Cardiac fibroblast (primary cell): ENCODE measurements at places on chromosomes 11 and 22.
A peak's percentile ranks its signal among the peaks of the same experiment; 100 is the strongest.

DNA sequence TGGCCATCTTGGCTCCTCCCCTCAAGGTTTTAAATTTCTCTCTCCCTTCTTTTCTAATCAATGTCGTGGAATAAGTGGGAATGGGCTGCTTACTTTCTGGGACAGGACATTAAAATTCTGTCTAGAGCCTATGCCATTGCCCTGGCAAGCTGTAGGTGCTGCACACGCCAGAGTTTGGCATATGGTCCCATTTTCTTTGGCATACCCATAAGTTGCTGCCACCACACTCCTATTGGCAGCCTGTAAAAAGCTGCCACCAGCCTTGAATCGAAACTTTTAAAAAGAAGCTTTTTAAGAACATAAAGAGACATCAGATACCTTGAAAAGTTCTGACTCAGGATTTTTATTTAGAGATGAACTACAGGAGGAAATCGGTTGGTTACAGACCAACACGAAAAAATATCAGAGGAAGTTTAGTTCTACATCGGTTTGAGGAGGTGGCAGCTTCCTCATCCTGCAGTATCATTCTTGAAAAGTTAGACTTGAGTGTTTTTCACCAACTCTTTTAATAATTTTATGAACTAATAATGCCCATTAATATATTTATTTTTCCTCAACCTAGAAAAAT, 517.8 kb upstream of the ANO5 start:
- no peak for DNase-seq

- DNase-seq, result no peak
Observed at GRCh38 chr11:22276535-22276934, 61.6 kb upstream of the SLC17A6 start.

DNA sequence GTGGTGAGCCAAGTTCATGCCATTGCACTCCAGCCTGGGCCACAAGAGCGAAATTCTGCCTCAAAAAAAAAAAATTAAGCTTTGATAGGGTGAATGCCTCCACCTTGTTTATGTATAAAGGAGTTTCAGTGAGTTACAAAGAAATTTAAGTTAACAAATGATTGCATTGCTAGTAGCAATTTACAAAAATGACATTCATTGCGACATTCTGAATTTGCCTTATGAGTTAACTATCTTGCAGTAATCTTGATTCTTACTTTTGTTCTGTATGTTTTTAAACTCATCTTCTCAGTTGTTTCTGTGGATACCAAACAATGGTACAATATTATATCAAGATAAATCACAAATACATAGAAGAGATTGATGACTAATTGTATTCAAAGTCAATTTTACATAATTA, 207.0 kb downstream of the DDX10 start:
- DNase-seq, result peak; percentile 26

- peak; percentile 90 for DNase-seq
Observed at GRCh38 chr11:112364962-112365481, 104.4 kb upstream of the PLET1 start.

DNA sequence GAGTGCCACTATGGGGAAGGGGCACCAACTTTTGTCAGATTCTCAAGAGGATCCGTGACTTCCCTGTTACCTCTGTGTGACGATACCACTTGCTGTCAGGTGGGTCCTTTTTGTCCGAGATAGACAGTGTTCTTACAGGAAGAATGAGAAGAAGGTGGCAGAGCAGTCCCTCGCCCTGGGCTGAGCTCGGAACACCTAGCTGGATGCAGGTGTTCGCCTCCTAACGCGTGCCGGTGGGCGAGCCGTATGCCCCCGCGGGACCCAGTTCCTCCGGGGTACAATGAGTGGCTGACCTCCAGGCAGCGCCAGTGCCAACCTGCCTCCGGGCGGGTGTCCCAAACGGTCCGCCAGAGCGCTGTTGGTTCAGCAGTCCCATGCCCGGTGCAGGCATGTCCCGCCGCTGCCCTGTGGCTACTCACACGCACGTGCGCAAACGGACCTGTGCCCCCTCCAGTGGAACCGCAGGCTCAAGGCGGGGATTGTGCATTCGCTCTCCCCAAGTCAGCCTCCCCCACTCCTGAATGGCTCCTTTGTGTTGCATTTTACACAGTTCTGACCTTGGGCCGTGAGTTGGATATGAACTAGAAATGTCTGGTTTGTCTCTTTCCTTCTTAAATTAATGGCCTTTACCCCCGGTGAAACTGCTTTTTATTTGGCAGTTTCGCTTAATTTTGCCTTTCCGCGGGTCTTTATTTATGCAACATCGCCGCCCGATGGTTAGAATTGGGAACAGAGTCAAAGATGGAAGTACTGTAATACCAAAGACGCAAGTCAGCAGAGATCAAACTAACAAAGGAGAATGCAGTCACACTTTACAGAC, 1.1 kb upstream of the ABTB2 start:
- DNase-seq, result peak; percentile 84
